ENCODE measurements at places on chromosomes 7 and 10. TPM values are rescaled to one million over a fixed set of nuclear protein-coding genes. Genes with fewer than 3 reads are reported as not detected.
A peak's percentile ranks its signal among the peaks of the same experiment; 100 is the strongest.

GRCh38 chr7:26101361-26102151, 50.4 kb upstream of the NFE2L3 start:
- no peak for DNase-seq
- H3K27ac ChIP-seq = peak overlapping the region; percentile 16
- peaks cover 8% of the 10 kb centered on the region for H3K27me3 ChIP-seq
- no peaks in the 10 kb centered on the region for H3K36me3 ChIP-seq
- H3K4me1 ChIP-seq = no peaks in the 10 kb centered on the region

DNA sequence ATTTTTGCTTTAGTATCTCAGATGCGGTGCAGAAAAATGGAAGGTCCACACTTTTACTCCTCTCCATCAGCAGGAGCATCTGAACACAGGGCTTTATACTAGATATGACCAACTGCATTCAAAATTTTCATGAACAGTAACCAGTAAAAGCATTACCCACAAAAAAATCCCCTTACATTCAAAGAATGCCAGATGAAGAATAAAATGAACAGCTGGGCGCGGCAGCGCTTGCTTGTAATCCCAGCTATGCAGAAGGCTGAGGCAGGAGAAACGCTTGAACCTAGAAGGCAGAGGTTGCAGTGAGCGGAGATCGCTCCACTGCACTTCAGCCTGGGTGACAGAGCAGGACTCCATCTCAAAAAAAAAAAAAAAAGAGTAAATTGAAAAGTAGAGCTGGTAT, 3.1 kb downstream of the SAR1A start:
- peaks cover 9% of the 10 kb centered on the region for H3K36me3 ChIP-seq
- DNase-seq = no peak

- no peak for DNase-seq
- H3K36me3 ChIP-seq = no peaks in the 10 kb centered on the region
- no peaks in the 10 kb centered on the region for H3K27me3 ChIP-seq
- H3K4me1 ChIP-seq = no peaks in the 10 kb centered on the region
Measured at GRCh38 chr10:107081644-107082043, 82.9 kb downstream of the SORCS1 start.

- DNase-seq = no peak
- no peaks in the 10 kb centered on the region for H3K4me1 ChIP-seq
- no peaks in the 10 kb centered on the region for H3K27me3 ChIP-seq
- H3K4me3 ChIP-seq = no peak overlapping the region
- no peak overlapping the region for H3K27ac ChIP-seq
- H3K36me3 ChIP-seq = no peaks in the 10 kb centered on the region
Measured at GRCh38 chr7:147774461-147774860, 816.1 kb upstream of the C7orf33 start.

The MBL2 gene
- total RNA-seq = not detected

DNA sequence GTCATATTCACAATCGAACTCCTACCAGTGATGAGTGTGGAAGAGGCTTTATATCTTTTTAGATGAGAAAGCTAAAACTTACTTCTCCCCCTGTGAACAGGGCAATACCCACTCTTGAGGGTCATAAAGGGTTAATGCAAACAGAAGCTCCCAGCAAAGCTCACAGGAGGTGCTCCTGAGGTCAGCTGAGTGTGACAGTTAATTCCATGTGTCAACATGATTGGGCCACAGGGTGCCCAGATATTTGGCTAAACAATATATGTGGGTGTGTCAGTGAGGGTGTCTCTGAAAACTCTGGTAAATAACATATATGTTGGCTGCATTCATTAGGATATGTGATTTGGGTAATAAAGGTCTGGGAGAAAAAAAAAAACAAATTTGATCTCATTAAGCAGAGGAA, 86.0 kb downstream of the HIP1 start:
- no peak for DNase-seq
- peaks cover 24% of the 10 kb centered on the region for H3K4me1 ChIP-seq
- H3K36me3 ChIP-seq = no peaks in the 10 kb centered on the region
- H3K27ac ChIP-seq = no peak overlapping the region

GRCh38 chr10:58969576-58969975, 206.9 kb upstream of the PHYHIPL start:
- H3K27ac ChIP-seq = no peak overlapping the region
- no peak for DNase-seq
- H3K36me3 ChIP-seq = no peaks in the 10 kb centered on the region
- H3K27me3 ChIP-seq = no peaks in the 10 kb centered on the region

DNA sequence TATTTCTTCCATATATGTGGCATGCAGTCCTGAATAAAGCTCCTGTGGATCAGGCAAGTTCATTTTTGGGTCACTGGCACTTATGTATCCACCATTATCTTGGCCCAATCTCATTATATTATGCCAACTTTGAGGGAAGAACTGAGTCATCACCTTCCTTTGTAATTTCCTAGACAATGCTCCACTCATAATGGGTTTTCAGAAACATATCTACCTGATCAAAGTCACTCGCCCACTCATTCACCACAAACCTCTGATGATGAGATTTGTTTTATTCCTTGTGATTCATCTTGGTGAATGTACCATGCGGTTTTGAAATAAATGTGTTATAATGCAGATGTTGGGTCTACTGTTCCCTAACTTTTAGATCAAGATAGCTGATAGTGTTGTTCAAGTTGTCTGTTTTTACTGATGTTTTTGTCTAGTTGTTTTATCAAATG, 525.8 kb downstream of the KIF20B start:
- H3K4me3 ChIP-seq = no peak overlapping the region
- H3K4me1 ChIP-seq = no peaks in the 10 kb centered on the region
- DNase-seq = no peak
- no peak overlapping the region for H3K27ac ChIP-seq
